Stimulated activated CD8-positive, alpha-beta memory T cell treated with anti-CD3 and anti-CD28 coated beads, Interleukin-2, amount 100 ng/mL, for 1 hour (primary cell): ENCODE measurements at places on chromosomes 1 and 21.

GRCh38 chr1:220363196-220363837 lies 91.1 kb upstream of the RAB3GAP2 start:
- DNase-seq, result no peak

- no peak for DNase-seq
Observed at GRCh38 chr1:14369526-14370213, 228.8 kb upstream of the KAZN start.

- no peak for DNase-seq
Observed at GRCh38 chr1:165815725-165816124, 11.7 kb upstream of the UCK2 start.

GRCh38 chr1:85936470-85936869 lies 220.1 kb downstream of the COL24A1 start:
- DNase-seq, result no peak

- DNase-seq, result no peak
Observed at GRCh38 chr1:1955621-1956094, 36.6 kb upstream of the TMEM52 start.

DNA sequence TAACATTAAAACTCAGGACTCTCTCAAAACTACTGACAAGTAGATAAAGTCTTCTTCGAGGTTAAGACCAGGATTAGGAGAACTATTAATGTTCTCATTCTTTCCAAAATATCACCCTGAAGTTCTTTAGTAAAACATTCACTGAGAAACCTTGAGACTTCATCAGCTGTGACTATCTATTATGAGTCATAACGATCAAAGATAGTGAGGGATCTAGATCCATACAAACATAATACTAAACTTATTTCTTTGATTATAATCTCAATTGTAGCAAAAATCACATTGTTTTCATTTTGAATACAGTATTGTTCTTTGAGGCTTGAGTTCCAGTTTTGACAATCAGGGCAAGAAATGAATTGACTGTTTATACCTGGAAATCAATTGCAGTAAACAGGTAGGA lies 11.1 kb downstream of the PYHIN1 start:
- DNase-seq, result no peak

GRCh38 chr1:201192261-201192788 lies 1.7 kb downstream of the IGFN1 start:
- no peak for DNase-seq

DNA sequence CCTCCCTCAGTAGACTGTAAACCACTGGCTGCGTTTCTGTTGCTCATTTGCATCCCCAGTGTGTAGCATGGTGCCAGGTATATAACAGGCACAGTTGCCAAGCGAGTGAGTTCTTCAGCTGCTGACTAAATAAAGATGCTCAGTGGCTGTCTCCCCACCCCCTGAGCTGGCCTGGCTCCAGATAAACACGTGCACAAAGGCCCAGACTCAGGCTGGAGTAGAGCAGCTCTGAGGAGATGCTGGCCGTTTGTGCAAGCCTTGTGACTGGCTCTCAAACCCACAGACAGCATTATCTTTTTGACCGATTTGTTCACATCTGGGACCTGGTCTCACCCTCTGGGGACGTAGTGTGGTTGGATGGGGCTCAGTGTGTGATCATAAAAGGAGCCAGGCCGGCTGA lies 7.1 kb downstream of the CHRNB2 start:
- DNase-seq, result no peak

- no peak for DNase-seq
Observed at GRCh38 chr1:219790834-219791615, 137.3 kb downstream of the SLC30A10 start.

DNA sequence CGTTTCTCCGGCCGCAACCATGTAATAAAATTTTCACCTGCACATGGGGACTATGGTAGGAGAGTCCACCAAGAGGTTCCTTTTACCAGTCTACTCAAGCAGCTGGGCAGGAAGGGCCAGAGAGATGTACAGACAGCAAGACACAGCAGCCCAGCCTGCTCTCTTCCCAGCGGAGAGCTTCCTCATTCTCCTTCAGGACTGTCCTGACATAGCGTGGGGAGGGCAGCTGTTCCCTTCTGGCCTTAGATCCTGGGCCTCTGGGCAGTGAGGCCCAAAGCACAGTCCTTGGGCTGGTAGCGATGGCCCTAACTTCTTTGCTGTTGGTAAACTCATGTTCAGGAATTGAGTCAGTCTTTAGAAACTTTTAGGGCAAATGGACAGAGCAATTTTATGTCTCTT lies 89.1 kb downstream of the BCAR3 start:
- no peak for DNase-seq

- peak; percentile 78 for DNase-seq
Observed at GRCh38 chr1:203289281-203289981, 15.9 kb upstream of the BTG2 start.

- no peak for DNase-seq
Observed at GRCh38 chr1:61445269-61445825, 279.6 kb downstream of the TM2D1 start.

DNA sequence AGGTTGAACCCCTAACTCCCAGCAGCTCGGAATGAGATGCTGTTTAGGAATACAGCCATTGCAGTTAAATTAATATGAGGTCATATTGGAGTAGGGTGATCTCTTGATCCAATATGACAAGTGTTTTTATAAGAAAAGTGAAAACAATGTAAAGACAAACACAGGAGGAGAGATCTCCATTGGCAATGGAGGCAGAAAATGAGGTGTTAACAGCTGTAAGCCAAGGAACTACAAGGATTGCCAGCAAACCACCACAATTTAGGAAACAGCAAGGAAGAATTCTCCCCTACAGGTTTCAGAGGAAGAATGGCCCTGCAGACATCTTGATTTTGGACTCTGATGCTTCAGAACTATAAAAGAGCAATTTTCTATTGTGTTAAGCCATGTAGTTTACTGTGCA lies 774.3 kb downstream of the MRPL39 start:
- no peak for DNase-seq

DNA sequence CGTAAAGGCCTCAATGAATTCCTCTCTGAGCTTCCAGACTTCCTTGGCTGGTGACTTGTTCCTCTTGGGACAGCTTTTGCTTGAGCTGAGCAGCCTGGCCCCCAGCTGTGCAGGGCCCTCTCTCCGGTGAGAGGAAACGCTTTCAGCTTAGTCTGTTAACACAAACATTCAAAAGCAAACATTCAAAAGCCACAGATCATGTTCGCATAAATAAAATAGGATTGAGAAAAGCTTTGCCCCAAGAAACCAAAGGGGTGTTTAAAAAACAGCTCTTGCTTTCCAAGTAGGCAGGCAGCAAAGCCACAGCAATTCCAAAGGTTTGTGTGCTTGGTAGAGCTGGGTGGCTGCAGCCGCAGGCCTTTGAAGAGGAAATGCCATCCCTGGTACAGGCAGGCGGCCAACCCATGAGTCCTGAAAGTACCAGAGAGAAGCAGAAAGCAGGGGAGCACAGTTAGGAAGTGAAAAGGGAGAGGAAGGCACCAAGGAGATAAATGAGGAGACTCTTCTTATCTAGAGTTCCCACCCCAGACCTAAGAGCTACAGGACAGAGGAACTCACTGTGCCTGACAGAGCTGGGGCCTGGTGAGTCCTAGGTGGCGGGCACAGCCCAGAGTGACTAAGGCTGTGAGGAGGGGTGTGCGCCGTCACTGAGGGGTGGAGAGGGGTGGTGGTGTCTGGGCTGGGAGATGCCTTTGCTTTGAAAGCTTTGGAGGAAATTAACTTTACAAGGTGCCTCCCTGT lies 48.4 kb downstream of the CCN1 start:
- DNase-seq, result no peak

DNA sequence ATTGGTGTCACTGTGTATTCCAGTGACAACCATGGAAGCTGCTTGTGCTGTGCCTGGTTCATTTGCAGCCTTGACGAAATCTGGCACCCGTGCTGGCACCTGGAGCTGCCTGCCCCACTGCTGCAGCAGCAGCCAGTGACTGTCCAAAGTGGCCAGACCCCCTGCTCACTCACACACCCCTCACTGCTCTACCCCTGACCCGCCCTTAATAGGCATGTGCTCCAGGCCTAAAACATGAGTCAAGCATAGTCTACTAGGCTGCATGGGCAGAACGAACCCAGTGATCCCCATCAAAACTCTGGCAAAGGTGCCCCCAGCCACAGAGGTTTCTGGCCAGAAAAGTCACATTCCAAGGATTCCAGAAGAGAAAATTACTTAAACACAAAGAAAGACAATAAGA lies 7.7 kb downstream of the PRAMEF1 start:
- no peak for DNase-seq
